AG08395 (cell line): ENCODE measurements at places on chromosomes 1 and 21.
A peak's percentile ranks its signal among the peaks of the same experiment; 100 is the strongest.

- DNase-seq, result peak; percentile 83
Measured at GRCh38 chr1:226664413-226665101, 74.5 kb downstream of the ITPKB start.

- DNase-seq, result no peak
Measured at GRCh38 chr1:42739753-42740700, at the start of gene CLDN19. CLDN19 (minus strand) TSS chr1:42740236; CDS start chr1:42740063, 173 bp downstream.

DNA sequence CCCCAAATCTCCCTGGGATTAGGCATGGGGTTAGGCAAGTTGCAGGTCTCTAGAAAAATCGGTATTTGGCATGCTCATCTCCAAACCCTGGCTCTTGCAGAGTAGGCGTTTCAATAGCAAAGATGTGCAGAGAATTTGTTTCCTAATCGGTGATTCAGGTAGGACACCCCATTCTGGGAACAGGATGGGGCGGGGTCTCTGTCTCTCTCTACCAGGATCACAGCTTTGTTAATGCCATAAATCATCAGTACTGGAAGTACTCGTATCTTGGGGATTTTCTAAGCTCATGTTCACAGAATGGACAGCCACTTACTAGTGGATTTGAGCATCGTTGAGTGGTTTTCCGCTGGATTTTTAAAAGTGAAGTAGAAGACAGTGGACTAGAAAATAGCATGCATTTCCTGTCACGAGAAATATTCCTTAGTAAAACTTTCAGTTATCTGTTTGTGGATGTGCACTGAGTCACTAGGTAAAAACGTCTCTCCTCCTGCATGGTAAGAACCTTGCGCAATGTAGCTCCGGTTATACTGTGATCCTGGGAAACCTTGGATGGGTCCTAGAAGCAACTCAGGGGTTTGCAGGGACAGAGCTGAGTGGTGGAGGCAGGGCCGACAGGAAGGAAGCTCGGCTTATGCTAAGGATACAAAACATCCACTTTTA is 5.1 kb downstream of the TMEM51 start:
- peak; percentile 22 for DNase-seq

GRCh38 chr1:186295980-186296379 is 79.1 kb downstream of the TPR start:
- no peak for DNase-seq

GRCh38 chr21:42330380-42331371 is 15.5 kb upstream of the TFF3 start:
- DNase-seq, result no peak

- no peak for DNase-seq
Measured at GRCh38 chr1:116721451-116722007, 32.7 kb upstream of the CD2 start.

DNA sequence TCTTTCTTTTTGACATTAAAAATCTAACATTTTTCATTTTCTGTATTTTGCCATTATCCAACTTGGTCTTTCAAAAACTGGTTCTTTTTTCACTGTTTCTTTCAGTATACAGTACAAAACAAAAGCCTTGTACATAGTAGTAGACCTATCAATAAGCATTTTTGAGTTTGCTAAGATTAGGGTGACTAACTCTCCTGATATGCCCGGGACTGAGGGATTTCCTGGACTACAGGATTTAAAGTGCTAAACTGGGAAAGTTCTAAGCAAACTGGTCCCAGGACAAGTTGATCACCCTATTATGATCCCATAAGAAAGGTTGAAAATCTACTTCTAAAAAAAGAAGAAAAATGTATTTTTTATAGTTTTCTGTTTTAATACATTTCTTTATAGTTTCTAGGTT is 120.9 kb downstream of the USP25 start:
- peak; percentile 18 for DNase-seq

GRCh38 chr21:38254970-38255369 is 1.8 kb upstream of the KCNJ15 start:
- no peak for DNase-seq

DNA sequence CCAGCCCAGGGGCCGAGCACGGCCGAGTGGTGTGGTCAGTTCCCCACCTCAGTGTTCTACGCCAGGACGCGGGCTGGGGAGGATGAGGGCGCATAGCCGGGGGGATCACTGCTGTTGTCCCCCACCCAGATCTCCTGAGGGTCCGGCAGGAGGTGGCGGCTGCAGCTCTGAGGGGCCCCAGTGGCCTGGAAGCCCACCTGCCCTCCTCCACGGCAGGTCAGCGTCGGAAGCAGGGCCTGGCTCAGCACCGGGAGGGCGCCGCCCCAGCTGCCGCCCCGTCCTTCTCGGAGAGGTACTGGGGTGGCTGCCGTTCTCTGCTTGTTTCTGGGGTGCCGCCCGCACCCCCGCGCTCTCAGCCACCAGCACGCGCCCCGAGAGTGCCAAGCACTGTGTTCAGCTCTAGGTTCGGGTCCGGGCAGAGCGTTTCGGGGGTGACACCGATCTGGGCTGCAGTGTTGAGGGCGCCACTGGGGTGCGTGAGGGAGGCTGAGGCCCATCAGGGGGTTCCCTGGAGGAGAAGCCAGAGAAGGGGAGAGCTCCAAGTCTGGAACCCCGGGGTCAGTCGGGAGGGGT is 17.4 kb downstream of the SAMD11 start:
- no peak for DNase-seq

GRCh38 chr21:27408826-27409225 is 441.9 kb upstream of the ADAMTS5 start:
- DNase-seq, result no peak

DNA sequence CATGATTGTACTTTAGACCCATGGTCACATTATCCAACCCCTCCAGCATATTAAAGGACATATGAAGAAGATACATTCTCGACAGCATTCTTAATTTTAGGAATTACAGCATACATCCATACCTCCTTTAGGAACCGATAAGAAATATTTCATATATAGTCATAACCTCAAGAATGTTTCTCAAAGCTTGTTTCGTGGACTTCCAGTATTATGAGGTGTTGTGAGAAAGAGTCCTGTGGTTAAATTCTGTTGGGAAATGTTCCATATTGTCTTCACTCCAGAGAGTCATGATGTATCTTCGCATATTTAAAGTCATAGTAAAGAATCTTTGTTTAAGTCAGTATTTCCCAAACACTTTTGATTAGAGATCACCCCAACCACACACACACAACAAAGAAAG is 321.0 kb upstream of the SNX7 start:
- DNase-seq, result no peak

- DNase-seq, result no peak
Measured at GRCh38 chr1:36599828-36600227, 117.1 kb upstream of the CSF3R start.

GRCh38 chr1:2650967-2651645 is 18.3 kb upstream of the MMEL1 start:
- no peak for DNase-seq

DNA sequence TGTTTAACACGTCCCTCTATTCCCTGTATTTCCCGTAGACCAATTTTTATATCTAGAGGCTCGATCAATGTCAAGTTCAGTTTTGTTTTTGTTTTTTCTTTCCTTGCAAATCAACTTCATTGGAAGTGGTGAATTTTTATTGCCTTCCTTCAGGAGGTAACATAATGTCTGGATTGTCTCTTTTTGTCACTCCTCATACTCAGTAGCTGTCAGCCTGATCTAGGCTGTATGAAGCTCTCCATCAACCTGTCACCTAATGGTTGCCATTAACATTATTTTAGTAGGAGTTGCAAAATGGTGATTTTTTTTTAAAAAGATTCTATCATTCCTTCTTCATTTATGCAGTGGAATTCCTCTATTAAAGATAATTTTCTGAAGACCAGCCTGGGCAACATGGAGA is 49.7 kb upstream of the KIF26B start:
- no peak for DNase-seq

DNA sequence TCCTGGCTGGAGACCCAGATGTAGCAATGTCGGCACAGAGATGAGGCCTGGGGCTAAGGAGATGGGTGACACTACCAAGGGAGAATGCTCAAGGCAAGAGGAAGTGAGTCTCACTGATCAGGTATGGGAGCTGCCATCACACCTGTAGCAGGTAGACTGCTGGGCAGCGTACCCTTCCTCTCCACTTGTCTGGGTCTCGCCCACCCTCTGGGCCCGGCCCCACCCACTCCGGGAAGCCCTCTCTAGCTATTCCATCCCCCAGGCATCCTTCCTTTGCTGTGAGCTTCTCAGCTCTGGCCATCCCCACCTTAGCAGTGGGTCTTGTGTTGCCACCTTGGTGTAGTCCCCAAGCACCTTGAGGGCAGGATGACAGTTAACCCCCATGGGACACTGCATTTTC is 87.7 kb upstream of the EDN2 start:
- DNase-seq, result no peak

DNA sequence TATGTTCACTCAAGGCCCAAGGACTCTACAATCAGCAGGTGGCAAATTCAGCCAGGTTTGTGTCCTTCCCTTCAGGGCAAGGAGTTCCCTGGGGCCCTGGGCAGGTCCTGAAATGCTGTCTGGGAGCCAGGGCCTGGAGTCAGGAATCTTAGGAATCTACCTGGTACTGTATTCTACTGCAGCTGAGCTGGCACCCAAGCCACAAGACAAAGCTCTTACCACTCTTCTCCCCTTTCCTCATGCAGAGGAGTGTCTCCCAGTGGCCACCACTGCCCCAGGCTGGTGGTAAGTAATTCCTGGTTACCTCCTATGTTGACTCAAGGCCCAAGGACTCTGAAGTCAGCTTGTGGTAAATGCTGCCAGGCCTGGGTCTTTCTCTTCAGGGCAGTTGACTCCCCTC is 153.4 kb downstream of the NRIP1 start:
- no peak for DNase-seq

DNA sequence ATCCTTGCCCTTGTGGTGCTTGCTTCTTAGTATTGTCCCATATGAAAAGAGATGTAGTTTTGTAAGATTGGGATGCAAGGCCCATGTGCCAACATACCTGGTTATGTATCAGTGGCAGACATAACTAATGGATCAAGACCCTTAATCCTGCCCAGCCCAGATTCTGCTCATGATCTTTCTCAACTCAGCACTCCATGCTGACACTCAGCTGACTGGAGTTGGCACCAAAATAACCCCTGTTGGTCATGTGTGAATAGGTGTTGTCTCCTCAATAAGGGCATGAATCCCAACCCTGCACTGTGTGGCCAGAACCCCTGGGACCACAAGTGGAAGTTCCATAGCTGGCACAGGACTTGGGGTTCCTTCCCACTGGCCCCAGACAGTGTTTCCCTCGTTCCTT is 13.9 kb upstream of the CNR2 start:
- DNase-seq, result no peak

- no peak for DNase-seq
Measured at GRCh38 chr21:34639882-34640788, 25.2 kb upstream of the RCAN1 start.

DNA sequence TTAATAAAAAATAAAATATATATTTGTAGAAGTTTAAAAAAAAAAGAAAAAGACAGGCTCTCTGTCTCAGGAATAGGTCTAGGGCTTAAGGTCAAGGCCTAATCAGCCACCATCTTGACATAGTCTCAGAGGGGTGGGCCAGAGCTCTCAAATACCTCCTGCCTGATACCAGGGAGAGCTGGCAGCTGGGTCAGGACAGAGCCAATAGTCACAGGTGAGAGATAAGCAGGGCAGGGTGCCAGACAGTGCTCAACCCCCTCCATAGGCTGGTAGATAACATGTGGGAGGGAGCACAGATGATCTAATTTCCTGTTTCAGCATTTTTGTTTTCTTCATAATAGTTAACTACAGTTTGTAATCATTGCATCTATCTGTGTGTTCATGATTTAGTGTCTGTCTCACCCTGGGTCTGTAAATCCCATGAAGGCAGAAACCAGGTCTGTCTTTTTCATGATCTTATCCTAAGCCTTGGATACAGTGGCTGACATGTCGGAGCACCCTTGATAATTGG is 152.0 kb upstream of the GRIK3 start:
- no peak for DNase-seq

- DNase-seq, result no peak
Measured at GRCh38 chr1:159845751-159846629, 16.5 kb downstream of the VSIG8 start.

DNA sequence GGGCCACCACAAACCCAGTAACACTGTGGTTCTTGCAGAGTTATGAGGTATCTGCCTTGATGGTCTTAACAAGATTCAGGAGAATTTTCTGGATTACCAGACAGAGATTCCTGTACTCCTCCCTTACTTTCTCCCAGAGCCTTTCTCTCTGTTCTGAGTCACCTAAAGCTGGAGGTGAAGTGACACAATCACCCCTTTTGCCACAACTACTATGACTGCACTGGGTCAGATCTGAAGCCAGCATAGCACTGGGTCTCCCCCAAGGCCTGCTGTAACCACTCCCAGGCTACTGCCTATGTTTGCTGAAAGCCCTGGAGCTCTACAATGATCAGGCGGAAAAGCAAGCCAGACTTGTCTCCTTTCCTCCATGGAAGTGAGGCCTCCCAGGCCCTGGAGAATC is 156.7 kb upstream of the NEGR1 start:
- no peak for DNase-seq

DNA sequence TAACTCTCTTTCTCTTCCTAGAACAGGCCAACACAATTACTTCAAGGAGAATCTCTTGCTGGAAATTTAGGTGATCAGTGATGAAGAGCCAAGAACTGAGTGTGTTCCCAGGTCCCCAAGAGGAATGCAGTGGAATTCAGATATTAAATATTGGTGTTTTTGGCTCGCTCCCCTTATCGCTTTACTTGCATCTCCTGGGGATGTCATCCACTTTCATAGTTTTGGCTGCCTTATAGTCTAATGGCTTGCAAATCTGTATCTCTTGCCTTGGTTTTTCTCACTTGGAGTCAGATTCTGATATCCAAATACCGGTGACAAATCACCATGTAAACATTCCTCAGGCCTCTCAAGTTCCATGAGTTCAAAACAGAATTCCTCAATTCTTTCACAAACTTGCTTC is 151.0 kb upstream of the C1orf87 start:
- DNase-seq, result no peak

DNA sequence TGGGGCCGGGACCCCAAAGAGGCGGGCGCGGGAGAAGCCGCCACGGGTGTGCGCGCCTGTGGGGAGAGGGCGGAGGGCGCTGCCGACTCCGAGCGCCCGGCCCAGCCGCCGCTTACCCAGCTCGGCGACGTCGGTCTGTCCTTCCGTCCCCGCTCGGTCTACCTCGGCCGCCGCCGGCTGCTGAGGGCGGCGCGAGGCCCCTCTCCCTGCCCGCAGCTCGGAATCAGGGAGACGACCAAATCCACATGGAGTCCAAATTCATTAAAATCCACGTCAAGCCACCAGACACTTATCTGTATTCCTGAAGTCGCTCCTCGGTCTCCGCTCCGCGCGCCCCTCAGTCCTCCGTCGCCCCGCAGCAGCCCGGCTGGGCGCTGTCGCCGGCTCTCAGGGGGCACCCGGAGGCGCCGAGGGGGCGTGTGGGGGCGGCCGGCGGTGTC is 637 bp downstream of the PLXNA2 start:
- no peak for DNase-seq

- no peak for DNase-seq
Measured at GRCh38 chr1:145955436-145955835, 2.4 kb downstream of the LIX1L start.

- no peak for DNase-seq
Measured at GRCh38 chr1:174398246-174398645, 49.5 kb upstream of the GPR52 start.
